NCI-H460 (cell line): ENCODE measurements at places on chromosomes 4 and X.

GRCh38 chr4:40283968-40284367, 51.2 kb upstream of the CHRNA9 start:
- peak; percentile 41 for DNase-seq

GRCh38 chr4:37440501-37440900, 196.0 kb downstream of the NWD2 start:
- DNase-seq, result no peak

DNA sequence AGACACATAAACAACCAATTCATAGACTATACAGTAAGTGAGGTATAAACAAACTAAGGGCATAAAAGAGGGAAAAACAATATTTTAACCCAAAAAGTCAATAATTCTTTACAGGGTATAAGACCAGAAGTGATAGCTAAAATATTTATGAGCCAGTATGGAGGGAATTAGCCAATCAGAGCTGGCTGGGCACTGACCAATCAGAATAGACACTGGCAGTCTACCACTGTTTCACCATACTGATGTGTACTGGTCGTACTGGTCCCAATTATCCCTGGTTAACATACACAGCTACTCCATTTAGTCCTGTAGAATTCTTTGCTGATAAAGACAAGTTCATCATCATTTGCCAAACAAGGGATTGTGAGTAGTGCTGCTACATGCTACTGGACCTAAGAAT, 9.8 kb upstream of the SLC9B1 start:
- no peak for DNase-seq

DNA sequence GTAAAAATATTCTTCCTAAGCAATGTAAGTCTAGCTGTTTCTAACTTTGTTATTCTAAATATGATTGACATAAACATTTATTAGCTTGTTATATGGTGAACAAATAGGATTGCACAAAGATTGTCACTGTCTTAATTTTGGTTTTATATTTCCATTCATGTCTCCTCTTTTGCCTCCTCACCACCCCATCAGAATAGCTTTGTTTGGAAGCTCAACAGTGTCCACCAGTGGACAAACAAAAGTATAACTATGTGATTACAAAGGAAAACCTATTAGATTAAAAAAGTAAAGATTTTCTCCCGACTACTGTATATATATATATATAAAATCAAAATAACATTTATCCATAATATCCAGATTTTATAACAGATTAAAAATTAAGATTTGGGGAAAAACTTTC, 468.2 kb downstream of the ZIC3 start:
- no peak for DNase-seq

DNA sequence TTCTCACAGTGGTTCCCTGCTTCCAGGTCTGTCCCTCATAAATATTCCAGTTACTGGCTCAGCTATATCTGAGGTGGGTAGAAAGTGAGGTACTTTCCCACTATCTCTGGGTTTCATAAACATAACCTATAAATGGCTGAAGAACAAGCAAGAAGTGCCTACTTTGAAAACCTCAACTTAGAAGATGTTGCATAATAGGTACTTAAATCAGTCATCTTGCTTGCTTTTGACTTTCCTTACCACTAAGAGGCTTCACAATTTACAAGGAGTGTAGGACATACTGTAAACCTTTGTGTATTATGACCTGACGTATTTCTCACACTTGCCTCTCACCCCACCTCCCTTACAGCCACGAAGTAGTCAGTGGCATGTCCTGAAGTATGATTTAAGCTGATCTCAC, 145.9 kb downstream of the PCDH19 start:
- DNase-seq, result no peak

GRCh38 chr4:74255096-74255495, 53.2 kb upstream of the EPGN start:
- no peak for DNase-seq

DNA sequence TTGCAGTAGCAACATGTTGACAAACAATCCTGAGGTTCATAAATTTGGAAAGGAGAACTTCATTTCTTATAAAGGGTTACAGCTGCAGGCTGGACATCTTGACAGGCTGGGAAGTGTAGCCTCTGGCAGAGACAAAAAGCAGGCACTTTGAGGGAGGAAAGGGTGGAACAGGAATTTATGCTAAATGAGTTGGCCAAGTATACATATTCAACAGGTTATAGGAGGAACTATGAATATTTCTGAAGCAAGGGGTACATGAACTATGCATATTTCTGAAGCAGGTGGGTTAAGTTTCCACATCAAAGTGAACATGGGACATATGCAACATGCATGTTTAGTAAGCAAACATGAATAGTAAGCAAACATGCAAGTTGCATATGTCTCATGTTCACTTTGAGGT, 1.6 kb upstream of the ANTXR2 start:
- DNase-seq, result no peak

DNA sequence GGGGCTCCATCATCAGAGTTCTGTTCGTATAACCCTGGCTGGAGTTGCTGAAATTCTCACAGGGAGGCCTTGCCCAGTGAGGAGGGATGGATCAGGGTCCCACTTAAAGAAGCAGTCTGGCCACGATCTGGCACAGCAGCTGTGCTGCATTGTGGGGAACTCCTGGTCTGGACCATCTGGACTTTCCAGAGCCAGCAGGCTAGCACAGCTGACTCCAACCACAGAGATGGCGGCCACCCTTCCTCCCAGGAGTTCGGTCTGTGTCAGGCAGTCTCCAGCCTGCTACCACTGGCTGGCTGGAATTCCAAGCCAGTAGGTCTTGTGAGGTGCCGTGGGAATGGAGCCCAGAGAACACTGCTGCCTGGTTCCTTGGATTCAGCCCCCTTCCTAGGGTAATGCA, 62.0 kb downstream of the SLAIN2 start:
- DNase-seq, result no peak

DNA sequence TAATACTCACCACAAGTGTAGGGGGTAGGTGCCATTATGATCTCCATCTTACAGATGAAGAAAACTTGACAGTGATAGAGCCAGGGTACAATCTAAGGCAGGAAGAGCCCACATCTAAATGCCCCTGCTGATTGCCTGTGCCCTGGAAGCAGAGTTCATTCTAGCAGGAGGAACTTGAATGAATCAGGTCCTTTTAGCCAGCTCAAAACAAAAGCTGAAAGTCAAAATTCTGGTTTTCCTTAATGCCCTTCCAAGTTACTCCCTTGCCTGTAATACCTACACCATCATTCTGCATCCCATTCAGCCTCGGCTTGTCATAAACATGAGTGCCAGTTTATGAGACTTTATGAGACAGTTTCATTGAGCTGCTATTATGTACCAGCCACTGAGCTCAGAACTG, 89.6 kb downstream of the SCD5 start:
- no peak for DNase-seq

- no peak for DNase-seq
Measured at GRCh38 chr4:2057382-2058065, 1.6 kb upstream of the NAT8L start.
